CD14-positive monocyte (primary cell): ENCODE measurements at places on chromosomes 5 and 9.

GRCh38 chr9:118121361-118121760 is 417.2 kb downstream of the TLR4 start:
- DNase-seq: no peak

GRCh38 chr5:174307031-174307408 is 261.5 kb downstream of the NSG2 start:
- no peak for DNase-seq

GRCh38 chr5:172209714-172210113 is 15.7 kb downstream of the EFCAB9 start:
- no peak for DNase-seq

GRCh38 chr5:137282216-137282615 is 216.9 kb downstream of the SPOCK1 start:
- no peak for DNase-seq

GRCh38 chr5:146667633-146668272 is 151.8 kb upstream of the GPR151 start:
- DNase-seq: no peak

- no peak for DNase-seq
Measured at GRCh38 chr5:101346447-101346846, 443.4 kb upstream of the ST8SIA4 start.

GRCh38 chr5:5511904-5512416 is 89.5 kb downstream of the ICE1 start:
- DNase-seq: no peak

- DNase-seq: no peak
Measured at GRCh38 chr5:41877408-41877807, 7.2 kb upstream of the OXCT1 start.

GRCh38 chr9:88826771-88827181 is 164.5 kb upstream of the S1PR3 start:
- DNase-seq: no peak

DNA sequence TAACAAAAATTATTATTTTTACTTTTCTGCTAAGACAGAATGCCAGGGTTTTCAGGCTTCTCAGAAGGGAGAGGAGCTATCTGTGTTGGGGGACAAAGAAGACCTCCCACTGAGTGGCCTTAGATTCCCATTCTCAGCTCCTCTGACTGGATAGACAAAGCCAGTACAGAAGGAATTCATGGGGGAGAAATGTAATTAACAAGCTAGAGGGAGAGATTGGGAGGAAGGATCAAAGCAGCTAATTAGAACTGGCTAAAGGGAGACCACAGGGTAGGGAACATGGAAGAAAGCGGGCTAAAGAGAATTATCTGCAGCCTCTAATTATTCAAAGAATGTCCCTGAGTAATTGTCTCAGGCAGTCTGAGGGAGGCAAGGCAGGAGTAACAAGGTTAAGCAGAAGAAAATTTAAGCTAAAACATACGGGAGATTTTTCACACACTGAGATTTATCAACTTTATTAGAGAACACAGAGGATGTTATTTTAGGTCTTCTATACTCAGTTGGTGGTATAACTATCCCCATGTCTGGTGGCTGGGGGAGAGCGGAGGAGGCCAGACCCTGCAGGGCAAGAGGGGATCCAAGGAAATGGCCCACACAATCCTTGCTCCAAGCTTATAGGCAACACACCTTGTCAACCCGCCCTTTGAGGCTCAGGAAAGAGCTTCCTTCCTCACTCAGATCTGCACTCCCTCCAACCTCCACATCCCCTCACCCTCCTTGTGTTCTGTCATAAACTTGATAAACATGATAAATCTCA is 87.7 kb upstream of the LRRTM2 start:
- no peak for DNase-seq

GRCh38 chr9:135198586-135199285 is 111.3 kb downstream of the OLFM1 start:
- DNase-seq: no peak

- DNase-seq: no peak
Measured at GRCh38 chr5:139182528-139183296, 15.5 kb downstream of the SIL1 start.

- DNase-seq: no peak
Measured at GRCh38 chr5:435156-435790, 7.7 kb upstream of the EXOC3 start.

DNA sequence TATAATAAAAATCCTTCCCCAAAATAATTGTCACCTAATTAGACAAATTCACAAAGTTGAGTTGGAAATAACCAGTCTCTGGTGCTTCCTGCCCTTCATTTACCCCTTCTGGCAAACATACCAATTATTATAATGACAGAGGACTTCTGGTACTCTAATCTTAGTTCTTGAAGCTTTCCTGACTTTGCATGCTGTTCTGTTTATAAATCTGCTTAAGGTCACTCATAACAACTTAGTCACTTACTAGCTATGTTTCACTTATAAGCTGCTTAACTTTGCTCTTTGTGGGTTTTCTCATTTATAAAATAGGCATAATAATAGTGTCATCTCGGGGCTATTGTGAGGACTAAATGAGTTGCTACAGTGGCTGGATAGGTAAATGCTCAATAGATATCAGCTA is 446.5 kb downstream of the EFNA5 start:
- DNase-seq: no peak

GRCh38 chr9:128103589-128103962 is 24.0 kb downstream of the PTGES2 start:
- no peak for DNase-seq

- no peak for DNase-seq
Measured at GRCh38 chr5:6829150-6829784, 116.0 kb downstream of the TENT4A start.

DNA sequence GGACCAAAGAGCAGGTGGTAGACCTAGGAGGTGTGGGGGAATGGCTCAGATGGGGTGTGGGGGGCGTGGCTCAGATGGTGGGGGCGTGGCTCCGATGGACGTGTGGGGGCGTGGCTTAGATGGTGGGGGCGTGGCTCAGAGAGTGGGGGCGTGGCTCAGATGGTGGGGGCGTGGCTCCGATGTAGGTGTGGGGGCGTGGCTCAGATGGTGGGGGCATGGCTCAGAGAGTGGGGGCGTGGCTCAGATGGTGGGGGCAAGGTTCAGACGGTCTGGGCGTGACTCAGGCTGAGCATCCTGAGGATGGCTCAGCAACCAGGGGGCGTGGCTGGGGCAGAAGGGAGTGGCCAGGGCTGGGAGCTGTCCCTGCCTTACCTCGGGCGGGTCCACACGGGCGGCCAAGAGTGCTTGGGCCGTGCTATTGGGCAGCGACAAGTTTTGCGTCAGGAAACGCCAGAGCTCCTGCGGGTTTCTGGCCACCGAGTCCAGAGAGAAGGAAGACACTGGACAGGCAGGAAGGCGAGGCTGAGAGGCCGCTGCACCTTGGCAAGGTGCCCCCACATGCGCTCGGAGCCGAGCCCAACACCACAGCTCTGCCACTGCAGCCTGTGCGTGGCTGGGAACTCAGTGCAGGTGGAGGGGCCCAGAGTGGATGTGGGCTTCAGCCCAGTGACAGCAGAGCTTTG is 5.9 kb downstream of the ABCA2 start:
- DNase-seq: peak; percentile 75

- DNase-seq: no peak
Measured at GRCh38 chr5:37576552-37576951, 197.4 kb downstream of the WDR70 start.

- DNase-seq: peak; percentile 52
Measured at GRCh38 chr5:151577566-151577965, 13.6 kb downstream of the FAT2 start.

- DNase-seq: no peak
Measured at GRCh38 chr9:13244181-13244580, 35.3 kb downstream of the MPDZ start.
